ENCODE measurements at places on chromosomes 7 and 10. TPM values are rescaled to one million over a fixed set of nuclear protein-coding genes. Genes with fewer than 3 reads are reported as not detected.

Gene SLC26A5
- not detected for total RNA-seq

Gene SMO
- 5.0 TPM for total RNA-seq

Gene PRF1
- not detected for total RNA-seq

Gene PIP4K2A
- 34.7 TPM for total RNA-seq

Gene SPDYE8
- total RNA-seq, result not detected

Gene ADIRF
- 36.5 TPM for total RNA-seq

DNA sequence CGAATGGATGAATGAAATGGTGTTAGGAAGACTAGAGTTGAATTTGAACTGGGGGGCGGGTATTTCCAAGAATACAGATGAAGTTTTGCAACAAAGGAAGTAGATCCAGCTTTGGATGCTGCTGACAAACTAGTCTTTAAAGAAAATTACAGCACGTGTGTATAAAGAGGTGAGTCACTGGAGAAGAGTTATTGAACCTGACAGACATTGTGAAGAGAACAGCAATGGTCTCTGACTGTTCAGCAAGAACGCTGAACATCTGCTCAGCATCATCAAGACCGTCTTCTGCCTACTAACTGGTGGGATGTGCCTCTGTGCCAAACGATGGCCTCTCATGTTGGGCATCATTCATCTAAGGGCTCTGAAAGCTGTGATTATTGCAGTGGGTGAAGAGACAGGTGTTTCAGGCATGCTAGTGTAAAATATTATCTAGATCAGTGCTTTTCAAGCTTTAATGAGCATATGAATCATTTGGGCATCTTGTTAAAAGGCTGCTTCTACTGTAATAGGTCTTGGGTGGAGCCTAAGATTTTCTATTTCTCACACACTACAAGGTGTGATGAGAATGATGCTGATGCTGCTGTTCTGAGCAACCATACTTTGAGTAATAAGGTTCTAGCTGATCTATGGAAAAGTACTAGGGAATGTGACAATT is 291.3 kb downstream of the PTEN start:
- DNase-seq, result no peak

GRCh38 chr7:34133356-34133982 is 228.1 kb downstream of the BMPER start:
- no peak for DNase-seq

DNA sequence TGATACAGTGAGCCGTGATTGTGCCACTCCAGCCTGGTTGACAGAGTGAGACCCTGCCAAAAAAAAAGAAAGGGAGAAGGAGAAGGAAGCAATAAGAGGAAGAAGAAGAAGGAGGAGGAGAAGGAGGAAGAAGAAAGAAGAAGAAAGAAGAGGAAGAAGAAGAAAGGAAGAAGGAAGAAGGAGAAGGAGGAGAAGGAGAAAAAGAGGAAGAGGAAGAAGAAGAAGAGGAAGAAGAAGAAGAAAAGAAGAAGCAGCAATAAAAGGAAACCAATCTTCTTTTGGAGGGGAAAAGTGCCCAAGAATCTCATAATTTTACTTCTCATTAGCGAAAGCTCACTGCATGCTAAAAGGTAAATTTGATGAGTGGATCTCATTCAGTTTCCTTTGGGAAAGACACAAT is 85.7 kb upstream of the GLCCI1 start:
- DNase-seq, result no peak

DNA sequence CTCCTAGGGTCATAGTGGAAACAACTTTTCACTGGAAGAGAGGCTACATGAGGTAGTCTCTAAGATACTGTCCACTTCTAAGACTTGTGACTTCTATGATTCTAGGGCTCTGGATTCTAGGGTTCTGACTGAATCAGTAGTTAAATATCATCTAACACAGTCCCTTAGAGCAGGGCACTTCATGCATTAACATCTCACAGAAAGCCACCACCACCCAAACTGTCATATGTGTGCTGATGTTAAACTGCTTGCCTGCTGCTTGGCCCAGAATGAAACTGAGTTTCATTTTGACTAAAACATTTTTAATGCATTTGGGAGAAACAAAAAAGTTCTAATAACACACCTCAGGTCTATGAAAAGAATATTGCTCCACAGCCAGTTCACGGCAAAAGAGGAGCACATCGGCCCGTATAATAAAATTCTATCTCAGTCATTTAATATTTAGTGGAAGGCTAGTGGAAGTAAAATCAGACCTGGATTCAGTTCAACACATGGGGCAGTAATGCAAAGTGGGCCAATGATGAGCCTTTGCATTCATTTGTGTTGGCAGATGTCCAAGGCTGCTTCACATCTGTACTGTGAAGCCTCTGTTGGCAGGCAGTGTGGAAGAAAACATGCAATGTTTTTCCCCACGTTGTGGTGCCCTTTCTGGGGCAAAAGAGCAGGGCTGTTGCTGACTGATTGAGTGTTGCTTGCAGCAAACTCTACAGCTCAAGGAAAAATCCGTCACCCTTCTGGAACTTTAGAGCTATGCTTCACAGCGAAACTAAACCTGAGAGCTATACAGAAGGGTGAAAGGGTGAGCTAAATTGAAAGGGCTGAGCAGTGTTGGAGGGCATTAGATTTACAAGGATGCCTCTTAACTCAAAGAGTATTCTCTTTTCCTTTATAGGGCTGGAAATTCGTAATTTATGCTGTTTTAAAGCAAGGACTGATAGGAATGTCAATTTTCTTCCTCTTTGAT is 33.5 kb upstream of the AUTS2 start:
- no peak for DNase-seq

DNA sequence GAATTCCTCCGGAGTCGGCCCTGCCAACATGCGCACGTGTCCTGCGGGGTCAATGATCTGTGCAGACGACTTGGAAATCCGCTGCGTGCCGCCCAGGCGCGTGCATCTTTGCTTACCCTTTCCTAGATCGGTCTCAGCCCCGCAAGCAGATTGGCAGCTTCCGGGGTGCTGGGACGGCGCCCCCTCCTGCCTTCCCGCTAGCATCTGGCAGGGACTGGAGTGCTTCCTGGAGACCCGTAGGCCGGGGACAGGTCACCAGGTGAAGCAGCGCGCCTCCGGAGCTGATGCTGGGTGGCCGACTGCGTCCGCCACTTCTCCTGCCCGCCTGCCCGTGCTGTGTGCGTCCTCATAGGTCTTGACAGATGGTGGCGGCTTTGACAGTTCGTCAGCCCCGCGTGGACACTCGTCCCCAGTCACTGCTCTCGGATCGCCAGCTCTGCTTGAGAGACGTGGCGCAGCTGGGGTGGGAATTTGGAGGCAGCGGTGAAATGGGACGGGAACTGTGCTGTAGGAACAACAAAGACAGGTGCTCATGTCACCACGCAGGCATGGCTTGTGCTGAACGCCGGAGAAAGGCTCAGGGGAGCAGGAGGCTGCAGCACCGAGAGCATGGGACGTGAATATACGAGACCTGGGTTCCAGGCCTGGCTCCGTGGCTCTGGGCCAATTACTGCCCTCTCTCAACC is 21.9 kb upstream of the KCNK18 start:
- DNase-seq, result no peak

DNA sequence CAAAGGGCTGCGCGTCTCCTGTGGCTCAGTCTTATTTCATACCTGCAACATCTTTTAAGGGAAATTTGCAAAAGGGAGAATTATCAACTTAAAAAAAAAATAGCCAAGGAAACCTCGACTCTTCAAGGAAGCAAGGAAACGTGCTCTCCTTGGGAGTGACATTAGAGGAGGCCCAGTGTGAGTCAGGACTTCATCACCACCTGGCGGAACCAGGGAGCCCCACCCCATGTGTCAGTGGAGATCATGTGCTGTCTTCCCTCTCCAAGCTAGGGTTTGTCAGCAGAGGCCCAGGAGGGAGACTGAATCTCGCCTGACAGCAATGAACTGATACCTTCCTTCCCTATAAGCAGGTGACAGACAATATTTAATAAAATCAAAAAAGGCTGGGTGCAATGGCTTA is 28.9 kb downstream of the POR start:
- DNase-seq, result no peak

DNA sequence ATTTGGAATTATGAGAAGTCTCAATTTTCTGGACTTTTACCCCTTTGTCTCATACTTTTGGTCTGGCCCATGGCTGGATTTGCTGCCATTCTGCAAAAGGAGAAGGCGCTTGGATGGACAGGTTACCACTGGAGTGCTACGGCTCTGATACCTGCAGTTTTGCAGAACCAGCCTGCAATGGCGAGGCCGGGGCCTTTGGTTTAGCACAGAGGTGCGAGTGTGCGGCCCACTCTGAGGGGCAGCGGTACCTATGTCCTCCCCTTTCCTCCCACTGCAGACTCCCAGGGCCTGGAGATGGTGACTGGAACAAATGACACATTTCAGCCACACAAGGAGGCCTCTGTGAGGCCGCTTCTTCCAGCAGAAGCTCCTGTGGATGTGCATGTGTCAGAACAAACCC is 11.9 kb downstream of the ZNF777 start:
- no peak for DNase-seq

- no peak for DNase-seq
Observed at GRCh38 chr10:17912754-17913153, 39.0 kb upstream of the SLC39A12 start.

DNA sequence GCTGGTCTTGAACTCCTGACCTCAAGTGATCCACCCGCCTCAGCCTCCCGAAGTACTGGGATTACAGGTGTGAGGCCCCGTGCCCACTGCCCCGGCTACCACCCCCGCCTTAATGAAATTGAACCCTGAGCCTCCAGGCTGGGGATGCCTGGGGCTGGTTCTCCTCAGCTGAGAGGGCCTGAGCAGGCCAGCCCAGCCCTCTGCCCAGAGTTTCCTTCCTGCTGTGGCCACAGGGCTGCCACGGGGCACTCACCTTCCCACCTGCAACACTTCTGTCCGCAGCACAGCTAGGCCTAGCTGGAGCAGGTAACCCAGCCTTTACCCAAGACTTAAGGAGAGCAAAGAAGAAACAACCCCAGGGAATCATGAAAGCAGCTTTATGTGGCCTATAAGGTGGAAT is 78.1 kb upstream of the ANLN start:
- DNase-seq, result no peak

DNA sequence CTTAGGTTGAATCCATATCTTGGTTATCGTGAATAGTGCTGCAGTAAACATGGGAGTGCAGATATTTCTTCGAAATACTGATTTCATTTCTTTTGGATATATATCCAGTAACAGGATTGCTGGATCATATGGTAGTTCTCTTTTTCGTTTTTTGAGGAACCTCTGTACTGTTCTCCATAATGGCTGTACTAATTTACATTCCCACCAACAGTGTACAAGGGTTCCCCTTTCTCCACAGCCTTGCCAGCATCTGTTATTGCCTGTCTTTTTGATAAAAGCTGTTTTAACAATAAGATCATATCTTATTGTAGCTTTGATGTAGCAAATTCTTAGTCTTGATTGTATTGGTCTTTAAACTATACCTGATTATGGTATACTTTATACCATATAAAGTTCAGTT is 45.3 kb downstream of the ZNRF2 start:
- DNase-seq, result no peak

DNA sequence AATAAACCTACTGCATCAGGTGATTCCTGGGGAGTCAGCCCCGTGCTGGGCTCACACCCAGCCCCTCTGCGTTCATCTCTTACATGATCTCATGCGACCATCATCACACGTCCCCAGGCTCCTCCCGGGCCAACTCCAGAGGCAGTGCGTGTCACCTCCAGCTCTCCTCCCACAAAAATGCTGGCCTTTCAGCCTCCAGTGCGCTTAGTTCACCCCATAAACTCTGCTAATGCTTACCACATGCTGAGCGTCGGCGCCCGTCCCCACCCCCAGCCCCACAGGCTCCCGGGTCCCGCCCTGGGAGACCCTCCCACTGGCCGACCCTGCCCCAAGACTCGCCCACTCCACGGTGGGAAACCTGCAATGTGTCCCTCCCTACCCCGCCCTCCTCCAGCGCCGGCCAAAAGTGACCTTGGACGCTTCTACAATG is 816 bp upstream of the SDK1 start:
- DNase-seq, result no peak

DNA sequence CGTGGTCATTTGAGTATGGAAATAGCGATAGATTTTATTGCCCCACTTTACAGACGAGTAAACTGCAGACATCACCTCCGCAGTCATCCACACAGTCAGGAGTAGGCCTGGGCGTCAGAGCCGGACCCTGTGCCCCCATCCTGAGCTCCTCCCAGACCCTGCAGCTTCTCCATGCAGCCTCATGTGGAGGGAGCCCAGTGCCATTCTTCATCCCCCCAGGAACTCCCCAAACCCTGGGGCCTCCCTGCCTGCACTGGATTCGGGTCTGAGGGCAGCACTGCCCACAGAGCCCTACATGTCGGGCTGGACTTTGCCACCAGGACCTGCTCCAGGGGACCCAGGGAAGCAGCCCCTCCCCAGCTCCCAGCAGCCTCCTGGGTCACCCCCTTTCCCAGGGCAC is 100.8 kb downstream of the MKI67 start:
- DNase-seq, result no peak

GRCh38 chr10:125687507-125688185 is 4.7 kb upstream of the TEX36 start:
- DNase-seq, result no peak

GRCh38 chr10:76977046-76977445 is 660.6 kb downstream of the KCNMA1 start:
- DNase-seq, result no peak

DNA sequence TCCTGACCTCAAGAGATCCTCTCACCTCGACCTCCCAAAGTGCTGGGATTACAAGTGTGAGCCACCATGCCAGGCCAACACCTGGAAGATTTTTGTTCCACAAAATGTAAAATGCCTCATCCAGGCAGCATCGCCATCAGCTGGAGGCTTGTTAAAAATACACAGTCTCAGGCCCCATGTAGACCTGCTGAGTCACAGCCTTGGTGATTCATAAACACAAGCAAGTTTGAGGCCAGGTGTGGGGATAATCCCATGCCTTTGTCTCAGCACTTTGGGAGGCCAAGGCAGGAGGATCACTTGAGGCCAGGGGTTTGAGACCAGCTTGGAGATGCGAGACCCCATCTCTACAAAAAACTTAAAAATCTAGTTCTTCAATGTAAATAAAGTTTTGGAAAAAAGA is 49.1 kb upstream of the FOXK1 start:
- DNase-seq, result no peak

- DNase-seq, result no peak
Observed at GRCh38 chr10:129494740-129495139, 27.7 kb downstream of the MGMT start.

- DNase-seq, result no peak
Observed at GRCh38 chr7:34237493-34237849, 332.1 kb downstream of the BMPER start.

DNA sequence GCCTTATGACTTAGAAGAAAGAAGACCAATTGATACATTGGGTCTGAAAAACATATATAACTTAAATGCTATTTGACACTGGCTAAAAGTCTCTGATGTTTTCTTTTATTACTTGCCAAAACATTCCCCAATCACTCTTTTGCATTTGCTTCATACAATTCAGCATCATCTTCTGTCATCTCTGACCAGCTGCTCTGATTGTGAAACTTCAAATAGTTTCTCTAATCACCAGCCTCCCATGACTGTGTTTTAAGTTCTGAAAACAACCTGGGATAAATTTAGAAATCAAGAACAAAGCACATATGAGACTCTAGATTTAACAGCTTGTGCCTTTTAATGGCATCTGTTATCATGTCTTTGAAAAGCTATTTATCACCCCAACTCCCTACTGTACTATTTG is 208.4 kb upstream of the KCND2 start:
- DNase-seq, result no peak

GRCh38 chr10:29806350-29806788 is 171.6 kb upstream of the SVIL start:
- no peak for DNase-seq

Measured in pulmonary artery endothelial cell (primary cell).